Progenitor cell of endocrine pancreas (in vitro differentiated cells): ENCODE measurements at places on chromosomes 12 and 14. TPM values are rescaled to one million over a fixed set of nuclear protein-coding genes. Genes with fewer than 3 reads are reported as not detected.
A peak's percentile ranks its signal among the peaks of the same experiment; 100 is the strongest.

Gene TMPRSS12
- total RNA-seq, result not detected in 2 replicates

DNA sequence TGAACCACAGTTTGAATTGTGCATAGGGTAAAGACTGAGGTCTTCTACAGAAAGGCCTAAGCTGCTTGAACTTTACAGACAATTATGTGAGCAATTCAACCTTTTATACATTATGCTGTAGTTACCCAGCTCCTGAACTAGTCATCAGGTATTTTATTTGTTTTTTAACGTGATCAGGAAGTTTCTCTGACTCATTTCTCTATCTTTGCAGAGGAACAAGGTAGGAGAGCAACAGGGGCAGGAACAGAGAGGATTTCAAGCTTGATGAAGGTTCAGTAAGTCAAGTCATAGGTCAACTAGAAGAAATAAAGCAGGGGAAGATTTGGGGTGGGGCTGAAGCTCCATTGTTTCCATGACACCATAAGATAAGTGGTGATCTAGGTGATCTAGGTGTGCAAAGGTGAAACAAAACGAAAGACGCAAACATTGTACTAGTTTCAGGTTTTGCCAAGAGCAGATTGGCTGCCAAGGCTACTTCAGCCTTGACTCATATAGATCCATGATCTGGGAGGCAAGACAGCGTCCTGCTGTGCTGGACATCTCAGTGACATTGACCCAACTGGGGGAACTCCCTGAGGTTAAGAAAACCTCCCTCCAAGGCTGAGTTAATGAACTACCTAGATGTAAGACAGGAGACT is 198.1 kb downstream of the DAD1 start:
- H3K36me3 ChIP-seq, result no peaks in the 10 kb centered on the region
- no peak overlapping the region for H3K27ac ChIP-seq
- H3K27me3 ChIP-seq, result peaks cover 20% of the 10 kb centered on the region
- DNase-seq, result no peak
- H3K4me1 ChIP-seq, result peaks cover 7% of the 10 kb centered on the region

Gene DPPA3
- not detected in 2 replicates for total RNA-seq

Gene TRHDE
- total RNA-seq, result 2.0 and 2.7 TPM in 2 replicates

Gene ADAM21
- total RNA-seq, result 0.11 and 0.12 TPM in 2 replicates

Gene SLC38A4
- total RNA-seq, result 8.4 and 9.4 TPM in 2 replicates

DNA sequence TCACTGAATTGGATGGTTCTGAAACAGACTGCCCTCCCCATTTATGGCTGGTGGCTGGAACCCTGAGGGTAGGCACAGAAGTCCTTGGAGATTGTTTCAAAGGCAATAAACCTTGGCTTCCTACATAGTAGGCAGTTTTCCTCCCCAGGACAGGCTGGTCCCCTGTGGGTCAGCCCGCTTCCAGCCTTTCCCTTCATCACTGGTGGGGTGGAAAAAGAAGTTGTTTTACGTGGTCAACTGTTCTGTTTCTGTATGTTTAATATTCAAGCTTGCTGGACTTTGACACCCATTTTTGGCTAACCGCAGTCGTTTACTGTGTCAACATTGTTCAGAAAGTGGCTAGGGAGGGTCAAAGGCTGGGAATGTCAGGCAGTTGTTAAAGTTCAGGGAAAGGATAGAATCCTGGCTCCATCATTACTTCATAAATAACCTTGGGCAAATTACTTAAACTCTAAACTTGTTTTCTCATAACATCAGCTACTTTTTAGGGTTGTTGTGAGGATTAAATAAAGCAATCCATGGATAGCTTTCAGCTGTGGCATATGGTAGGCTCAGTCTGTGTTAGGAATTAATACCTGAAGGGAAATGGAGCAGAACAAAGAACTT is 2.4 kb downstream of the KLHDC2 start:
- no peaks in the 10 kb centered on the region for H3K27me3 ChIP-seq
- DNase-seq, result no peak
- H3K4me1 ChIP-seq, result peaks cover 32% of the 10 kb centered on the region
- peak overlapping the region; percentile 100 for H3K27ac ChIP-seq
- peak overlapping the region; percentile 99 for H3K4me3 ChIP-seq

Gene TMEM253
- total RNA-seq, result 1.1 and 1.4 TPM in 2 replicates
